ENCODE measurements at places on chromosomes 12 and 14. TPM values are rescaled to one million over a fixed set of nuclear protein-coding genes. Genes with fewer than 3 reads are reported as not detected.

GRCh38 chr14:93970965-93971634 lies 5.3 kb downstream of the ASB2 start:
- H3K27me3 ChIP-seq, result no peaks in the 10 kb centered on the region
- H3K27ac ChIP-seq, result no peak overlapping the region
- no peaks in the 10 kb centered on the region for H3K36me3 ChIP-seq
- peak; percentile 60 for DNase-seq
- peak overlapping the region; percentile 49 for H3K4me3 ChIP-seq
- H3K4me1 ChIP-seq, result peaks cover 13% of the 10 kb centered on the region

- DNase-seq, result no peak
- H3K4me1 ChIP-seq, result peaks cover 8% of the 10 kb centered on the region
- no peak overlapping the region for H3K27ac ChIP-seq
- no peak overlapping the region for H3K4me3 ChIP-seq
- no peaks in the 10 kb centered on the region for H3K27me3 ChIP-seq
- no peaks in the 10 kb centered on the region for H3K36me3 ChIP-seq
Measured at GRCh38 chr14:61395115-61395725, 73.8 kb downstream of the PRKCH start.

GRCh38 chr12:2011643-2012607 lies 7.7 kb upstream of the DCP1B start:
- no peak overlapping the region for H3K4me3 ChIP-seq
- H3K27me3 ChIP-seq, result no peaks in the 10 kb centered on the region
- peaks cover 15% of the 10 kb centered on the region for H3K4me1 ChIP-seq
- H3K27ac ChIP-seq, result no peak overlapping the region

DNA sequence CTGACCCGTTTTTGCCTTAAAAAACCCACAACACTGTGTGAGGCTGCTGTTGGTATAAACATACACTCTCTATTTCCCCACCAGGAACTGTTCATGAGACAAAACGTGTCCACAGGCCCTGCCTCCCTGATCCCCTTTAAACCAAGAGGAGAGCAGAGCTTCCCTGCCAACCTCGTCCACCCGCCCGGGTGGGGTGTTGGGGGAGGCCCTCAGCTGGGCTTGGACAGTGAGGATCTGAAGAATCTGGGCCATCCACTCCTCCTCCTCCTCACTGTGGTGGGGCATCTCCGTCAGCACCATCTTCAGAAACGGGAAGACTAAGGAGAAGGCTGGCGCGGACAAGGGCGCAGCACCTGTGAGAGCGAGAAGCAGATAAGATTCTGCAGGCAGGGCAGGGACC lies 36.8 kb downstream of the GCN1 start:
- no peak overlapping the region for H3K27ac ChIP-seq
- H3K36me3 ChIP-seq, result peaks cover 100% of the 10 kb centered on the region
- no peaks in the 10 kb centered on the region for H3K4me1 ChIP-seq
- no peak for DNase-seq

Gene TMTC1
- 24.8 TPM for total RNA-seq

GRCh38 chr14:71538288-71538687 lies 393.9 kb upstream of the RGS6 start:
- H3K27me3 ChIP-seq, result no peaks in the 10 kb centered on the region
- peaks cover 42% of the 10 kb centered on the region for H3K4me1 ChIP-seq
- H3K27ac ChIP-seq, result no peak overlapping the region
- no peak for DNase-seq
- H3K4me3 ChIP-seq, result no peak overlapping the region

DNA sequence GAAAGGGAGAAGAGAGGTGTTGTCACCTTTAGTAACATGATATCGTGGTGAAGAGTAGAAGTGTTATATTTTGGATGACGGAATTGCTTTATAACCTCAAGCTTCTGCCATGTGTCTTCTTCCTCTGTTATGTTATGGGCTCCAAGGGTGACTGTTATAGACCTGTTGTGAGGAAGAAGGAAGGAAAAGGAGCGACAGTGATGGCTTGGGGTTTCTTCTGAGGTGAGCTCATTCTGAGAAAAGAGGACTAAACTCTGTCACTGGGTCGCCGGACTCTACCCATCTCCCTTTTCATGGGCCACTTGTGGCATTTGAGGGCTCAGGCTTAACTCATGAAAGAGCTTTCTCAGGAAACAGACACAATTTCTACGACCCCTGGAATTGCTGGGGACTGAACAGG lies 1.6 kb downstream of the CMA1 start:
- H3K27ac ChIP-seq, result no peak overlapping the region
- no peaks in the 10 kb centered on the region for H3K4me1 ChIP-seq
- DNase-seq, result no peak

Gene P2RX2
- 0.56 TPM for total RNA-seq

DNA sequence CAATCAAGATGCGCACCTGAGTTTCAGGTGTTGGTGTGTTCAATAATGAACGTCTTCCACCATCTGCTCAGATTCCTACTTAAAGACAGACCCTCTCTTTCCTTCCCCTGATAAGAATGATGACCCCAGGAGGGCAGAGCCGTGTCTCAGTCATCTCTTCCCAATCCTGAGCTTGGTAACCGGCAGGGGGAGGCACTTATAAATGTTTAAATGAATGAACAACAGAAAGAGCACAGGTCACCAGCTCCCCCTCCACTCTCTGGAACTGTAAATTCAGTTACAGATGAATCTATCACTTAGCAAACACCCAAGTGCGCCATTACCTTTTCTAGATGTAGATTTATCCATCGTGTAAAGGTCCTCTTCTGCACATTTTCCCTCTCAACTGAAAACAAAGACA lies 72.4 kb upstream of the DICER1 start:
- no peak for DNase-seq
- no peak overlapping the region for H3K4me3 ChIP-seq
- no peak overlapping the region for H3K27ac ChIP-seq

Gene PTPN6
- total RNA-seq, result 209 TPM

DNA sequence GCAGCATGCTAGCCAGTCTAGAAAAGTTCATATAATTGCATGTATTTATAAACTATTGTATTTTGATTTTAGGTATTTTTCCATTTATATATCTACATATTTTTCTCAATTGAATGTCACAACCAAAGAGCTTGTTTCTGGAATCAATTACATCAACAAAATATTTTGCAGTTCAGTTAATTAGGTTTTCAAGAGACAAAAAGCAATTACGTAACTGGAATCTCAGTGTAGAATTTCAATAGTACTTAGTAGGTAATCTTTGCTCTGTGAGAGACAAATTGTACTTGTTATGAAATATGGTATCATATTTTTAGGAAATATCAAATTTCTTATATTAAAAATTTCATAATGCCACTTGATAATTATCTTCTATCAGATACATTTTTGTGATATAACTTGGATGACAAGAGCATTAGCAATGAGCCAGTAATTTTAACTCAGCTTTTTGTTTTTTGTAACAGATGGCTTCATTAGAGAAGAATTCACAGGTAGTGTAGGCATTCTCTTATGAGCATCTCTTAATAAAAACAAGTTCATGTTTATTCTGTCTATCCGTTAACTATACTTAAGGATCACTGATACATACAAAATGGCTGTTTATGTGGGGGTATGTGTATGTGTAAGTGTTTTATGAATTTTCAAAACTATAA lies 774.7 kb downstream of the C12orf50 start:
- no peak for DNase-seq
- H3K4me1 ChIP-seq, result no peaks in the 10 kb centered on the region
- no peak overlapping the region for H3K27ac ChIP-seq
- H3K4me3 ChIP-seq, result no peak overlapping the region

- DNase-seq, result no peak
- H3K27ac ChIP-seq, result no peak overlapping the region
- no peaks in the 10 kb centered on the region for H3K36me3 ChIP-seq
- no peaks in the 10 kb centered on the region for H3K4me1 ChIP-seq
Measured at GRCh38 chr12:107351713-107352112, 258.4 kb upstream of the CRY1 start.

GRCh38 chr12:32120419-32120818 lies 13.8 kb downstream of the BICD1 start:
- no peaks in the 10 kb centered on the region for H3K27me3 ChIP-seq
- DNase-seq, result no peak
- peaks cover 8% of the 10 kb centered on the region for H3K4me1 ChIP-seq
- H3K36me3 ChIP-seq, result no peaks in the 10 kb centered on the region

DNA sequence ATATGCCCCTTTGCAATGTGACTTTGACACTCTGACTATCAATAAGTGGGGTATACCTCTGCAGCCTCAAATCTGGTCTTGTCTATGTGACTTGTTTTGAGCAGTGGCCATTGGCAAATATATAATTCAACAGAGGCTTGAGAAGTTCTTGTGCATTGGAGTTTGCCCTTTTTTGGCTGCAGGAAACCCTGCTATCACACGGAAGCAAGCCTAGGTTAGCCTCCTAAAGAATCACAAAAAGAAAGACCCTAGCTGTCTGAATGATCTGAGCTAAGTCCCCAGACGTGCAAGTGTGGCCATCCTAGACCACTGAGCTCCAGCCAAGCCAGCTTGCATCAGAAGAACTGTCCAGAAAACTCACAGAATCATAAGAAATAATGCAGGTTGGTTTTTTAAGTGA lies 31.8 kb upstream of the PARP11 start:
- H3K36me3 ChIP-seq, result no peaks in the 10 kb centered on the region
- no peak overlapping the region for H3K4me3 ChIP-seq
- no peak for DNase-seq
- no peaks in the 10 kb centered on the region for H3K27me3 ChIP-seq
- H3K4me1 ChIP-seq, result no peaks in the 10 kb centered on the region
- H3K27ac ChIP-seq, result no peak overlapping the region

DNA sequence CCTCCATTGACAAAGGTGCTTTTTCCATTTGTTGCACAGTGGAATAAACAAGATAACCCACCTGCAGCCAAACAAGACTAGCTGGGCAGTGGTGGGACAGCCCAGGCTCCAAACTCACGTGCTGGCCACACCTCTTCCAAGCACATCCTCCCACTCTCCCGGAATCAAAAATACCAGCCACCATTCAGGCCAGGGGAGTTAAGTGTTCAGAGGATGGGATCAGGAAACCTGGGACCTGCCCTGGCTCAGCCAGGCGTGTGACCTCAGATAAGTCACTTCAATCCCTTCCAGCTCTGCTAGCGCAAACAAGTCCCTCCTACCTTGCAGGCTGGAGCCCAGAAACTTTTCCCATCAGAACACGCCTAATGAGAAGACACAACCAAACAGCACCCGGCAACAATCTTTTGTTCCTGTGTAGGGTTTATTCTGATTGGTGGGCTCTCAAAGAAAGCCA lies 43.3 kb downstream of the ACTN1 start:
- H3K27ac ChIP-seq, result peak overlapping the region; percentile 41
- no peaks in the 10 kb centered on the region for H3K27me3 ChIP-seq
- H3K36me3 ChIP-seq, result no peaks in the 10 kb centered on the region
- no peak for DNase-seq

DNA sequence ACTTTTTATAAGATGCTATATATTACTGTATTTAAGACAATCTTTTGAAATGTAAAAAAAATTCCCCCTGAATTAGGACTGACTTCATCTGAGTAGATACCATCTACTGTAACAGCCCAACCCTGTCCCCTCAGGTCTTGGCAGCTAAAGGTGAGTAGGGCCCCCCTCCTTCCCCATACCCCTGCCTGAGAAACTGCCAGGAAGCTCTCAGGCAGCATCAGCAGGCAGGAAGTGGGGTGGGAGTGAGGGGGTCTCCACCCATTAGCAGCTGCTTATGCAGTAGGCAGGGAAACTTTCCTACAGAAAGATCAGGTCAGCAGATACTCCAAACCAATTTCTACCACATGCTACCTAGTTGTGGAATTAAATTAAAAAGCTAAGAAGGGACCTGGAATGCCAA lies 62.5 kb downstream of the PAX9 start:
- H3K27me3 ChIP-seq, result no peaks in the 10 kb centered on the region
- no peak overlapping the region for H3K4me3 ChIP-seq
- no peaks in the 10 kb centered on the region for H3K4me1 ChIP-seq

Gene LRIG3
- total RNA-seq, result 30.5 TPM

Gene C12orf54
- 0.53 TPM for total RNA-seq

Gene DNM1L
- total RNA-seq, result 40.9 TPM

GRCh38 chr14:68911594-68912227 lies 67.4 kb downstream of the ACTN1 start:
- no peak overlapping the region for H3K4me3 ChIP-seq
- no peak overlapping the region for H3K27ac ChIP-seq
- H3K36me3 ChIP-seq, result peaks cover 34% of the 10 kb centered on the region
- H3K4me1 ChIP-seq, result peaks cover 12% of the 10 kb centered on the region
- H3K27me3 ChIP-seq, result no peaks in the 10 kb centered on the region
- peak; percentile 64 for DNase-seq

- no peaks in the 10 kb centered on the region for H3K36me3 ChIP-seq
- no peaks in the 10 kb centered on the region for H3K27me3 ChIP-seq
- H3K4me1 ChIP-seq, result peaks cover 5% of the 10 kb centered on the region
Measured at GRCh38 chr12:9792961-9793617, 32.4 kb upstream of the CD69 start.

GRCh38 chr12:65318186-65318685 lies 39.8 kb downstream of the MSRB3 start:
- no peaks in the 10 kb centered on the region for H3K4me1 ChIP-seq
- no peak overlapping the region for H3K4me3 ChIP-seq
- H3K36me3 ChIP-seq, result no peaks in the 10 kb centered on the region
- no peak for DNase-seq
- H3K27ac ChIP-seq, result no peak overlapping the region

GRCh38 chr12:49489720-49490119 lies 49.1 kb upstream of the KCNH3 start:
- H3K4me1 ChIP-seq, result no peaks in the 10 kb centered on the region
- no peak overlapping the region for H3K27ac ChIP-seq
- no peak for DNase-seq
- peaks cover 26% of the 10 kb centered on the region for H3K36me3 ChIP-seq
- H3K4me3 ChIP-seq, result no peak overlapping the region

Gene DPY19L2
- 3.2 TPM for total RNA-seq

DNA sequence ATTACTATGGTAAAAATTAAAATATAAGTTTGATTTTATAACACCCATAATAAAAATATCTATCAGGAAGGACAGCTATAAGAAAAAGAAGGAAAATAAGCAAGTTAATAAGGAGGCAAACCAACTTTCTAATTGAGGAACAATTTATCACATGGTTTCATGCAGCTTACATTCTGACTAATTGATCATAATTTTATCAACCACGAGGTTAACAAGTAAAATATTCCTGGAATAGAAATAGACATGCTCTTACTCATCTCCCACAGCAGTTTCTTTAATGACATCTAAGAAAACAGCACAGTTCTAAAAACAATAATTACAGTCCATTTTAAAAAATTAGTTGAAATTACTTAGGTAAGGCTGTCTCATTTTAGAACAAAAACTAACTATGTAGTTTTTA lies 130.8 kb upstream of the KRR1 start:
- H3K4me1 ChIP-seq, result no peaks in the 10 kb centered on the region
- H3K36me3 ChIP-seq, result no peaks in the 10 kb centered on the region
- no peaks in the 10 kb centered on the region for H3K27me3 ChIP-seq
- no peak for DNase-seq
- no peak overlapping the region for H3K4me3 ChIP-seq

All from lower lobe of right lung (tissue), 2 donors.